Activated naive CD4-positive, alpha-beta T cell treated with anti-CD3 and anti-CD28 coated beads, Interleukin-2, amount 50 U/mL, for 16 hours (primary cell): ENCODE measurements at places on chromosomes 2 and 18.

- no peak for DNase-seq
These were observed 56.0 kb downstream of the KLF7 start for GRCh38 chr2:207109768-207110167.

GRCh38 chr2:108399479-108399878, 21.7 kb downstream of the SULT1C4 start:
- no peak for DNase-seq

DNA sequence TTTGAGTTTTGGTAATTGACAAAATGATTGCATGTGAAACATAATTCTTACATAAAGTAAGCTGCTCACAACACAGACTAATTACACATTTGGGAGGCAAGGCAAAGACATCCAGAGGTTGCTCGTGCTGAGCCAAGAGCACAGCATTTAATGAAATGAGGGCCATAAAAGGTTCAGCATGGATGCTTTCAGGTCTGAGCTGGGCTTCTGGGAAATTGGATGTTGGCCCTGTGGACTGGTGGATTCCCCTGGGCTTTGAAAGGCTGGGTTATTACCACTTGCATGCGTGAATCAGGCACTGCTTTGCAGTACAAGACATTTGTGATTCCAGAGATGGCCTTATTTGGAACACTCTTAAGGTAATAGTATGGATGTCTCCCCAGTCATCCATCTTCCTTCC, 533.5 kb upstream of the NRP2 start:
- no peak for DNase-seq

DNA sequence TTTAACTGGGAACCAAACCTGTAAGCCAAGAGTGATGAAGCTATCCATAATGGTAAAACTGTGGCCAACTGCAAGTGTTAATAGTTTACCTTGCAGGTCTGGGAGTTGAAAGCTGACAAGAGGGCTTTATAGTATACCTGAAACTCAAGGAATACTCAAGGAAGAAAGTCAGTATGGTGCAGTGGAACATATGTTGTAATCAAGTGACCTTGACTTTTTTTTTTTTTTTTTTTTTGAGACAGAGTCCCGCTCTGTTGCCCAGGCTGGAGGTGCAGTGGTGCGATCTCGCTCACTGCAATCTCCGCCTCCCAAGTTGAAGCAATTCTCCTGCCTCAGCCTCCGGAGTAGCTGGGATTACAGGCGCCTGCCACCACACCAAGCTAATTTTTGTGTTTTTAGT, 27.6 kb downstream of the VIL1 start:
- DNase-seq: no peak

DNA sequence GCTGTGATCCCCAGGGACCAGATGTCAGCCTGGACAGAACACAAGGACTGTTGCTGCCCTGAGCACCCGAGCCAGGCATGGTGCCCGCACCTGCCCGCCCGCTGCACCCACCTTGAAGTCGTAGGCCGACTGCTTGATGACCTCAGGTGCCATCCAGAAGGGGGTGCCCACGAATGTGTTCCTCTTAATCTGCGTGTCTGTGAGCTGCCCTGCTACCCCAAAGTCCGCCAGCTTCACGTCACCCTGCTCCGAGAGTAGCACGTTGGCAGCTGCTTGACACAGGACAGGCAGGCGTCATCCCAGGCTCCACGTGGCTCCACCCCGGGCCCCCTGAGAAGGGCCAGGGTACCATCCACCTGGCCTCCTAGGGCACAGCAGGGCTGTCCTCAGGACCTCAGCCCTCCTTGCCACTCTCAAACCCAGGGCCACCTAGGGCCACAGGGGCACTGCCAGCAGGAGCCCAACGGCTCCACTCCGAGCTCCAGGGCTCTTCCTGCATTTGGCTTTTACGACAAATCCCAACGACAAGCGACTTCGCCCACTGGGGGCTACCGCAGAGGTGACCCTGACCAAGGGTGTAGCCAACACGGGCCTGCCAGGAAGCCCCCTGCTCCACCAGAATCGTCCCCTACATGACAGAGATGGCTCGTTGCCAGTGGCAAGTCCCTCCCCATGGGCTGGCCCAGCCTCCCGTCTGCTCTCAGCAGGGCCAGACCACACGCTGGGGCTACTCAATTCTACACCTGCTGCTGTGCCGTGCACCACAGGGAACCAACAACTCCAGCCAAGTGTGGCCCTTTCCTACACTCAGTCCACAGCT, 9.0 kb downstream of the STK25 start:
- no peak for DNase-seq

- no peak for DNase-seq
These were observed 5.6 kb downstream of the DTYMK start for GRCh38 chr2:241680827-241681599.

DNA sequence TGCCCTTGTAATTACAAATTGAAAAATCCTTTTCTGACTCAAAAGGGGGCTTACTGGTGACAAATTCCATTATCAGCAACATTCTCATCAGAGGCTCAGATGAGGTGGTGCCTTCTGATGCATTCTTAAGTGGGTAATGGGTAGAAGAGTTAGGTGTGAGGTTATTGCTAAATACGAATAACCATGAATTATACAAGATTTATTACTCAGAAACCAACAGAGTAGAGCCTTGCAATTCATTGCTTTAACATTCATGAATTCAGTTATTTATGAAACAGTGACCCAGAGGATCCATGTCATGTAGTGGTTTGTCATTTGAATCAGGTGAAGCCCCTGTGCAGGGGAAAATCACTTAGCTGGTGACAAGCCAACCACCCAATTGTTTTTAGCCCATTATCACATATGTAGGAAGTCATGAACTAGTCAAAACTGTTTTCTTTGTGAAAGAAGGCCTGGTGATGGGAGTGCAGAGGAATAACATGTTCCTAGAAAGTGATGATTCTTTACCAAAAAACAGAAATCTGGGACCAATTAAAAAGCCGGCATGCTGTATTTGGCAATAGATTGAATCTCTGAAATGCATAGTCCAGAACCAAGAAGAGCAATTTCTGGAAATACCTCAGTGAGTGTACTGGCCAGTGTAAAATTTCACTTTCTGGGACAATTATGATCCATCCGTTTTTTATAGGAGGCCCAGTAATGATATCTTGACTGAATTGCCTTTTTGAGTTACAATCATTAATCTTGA, 70.2 kb downstream of the CRIM1 start:
- DNase-seq: no peak

GRCh38 chr2:53242090-53242489, 525.5 kb upstream of the CHAC2 start:
- DNase-seq: no peak

DNA sequence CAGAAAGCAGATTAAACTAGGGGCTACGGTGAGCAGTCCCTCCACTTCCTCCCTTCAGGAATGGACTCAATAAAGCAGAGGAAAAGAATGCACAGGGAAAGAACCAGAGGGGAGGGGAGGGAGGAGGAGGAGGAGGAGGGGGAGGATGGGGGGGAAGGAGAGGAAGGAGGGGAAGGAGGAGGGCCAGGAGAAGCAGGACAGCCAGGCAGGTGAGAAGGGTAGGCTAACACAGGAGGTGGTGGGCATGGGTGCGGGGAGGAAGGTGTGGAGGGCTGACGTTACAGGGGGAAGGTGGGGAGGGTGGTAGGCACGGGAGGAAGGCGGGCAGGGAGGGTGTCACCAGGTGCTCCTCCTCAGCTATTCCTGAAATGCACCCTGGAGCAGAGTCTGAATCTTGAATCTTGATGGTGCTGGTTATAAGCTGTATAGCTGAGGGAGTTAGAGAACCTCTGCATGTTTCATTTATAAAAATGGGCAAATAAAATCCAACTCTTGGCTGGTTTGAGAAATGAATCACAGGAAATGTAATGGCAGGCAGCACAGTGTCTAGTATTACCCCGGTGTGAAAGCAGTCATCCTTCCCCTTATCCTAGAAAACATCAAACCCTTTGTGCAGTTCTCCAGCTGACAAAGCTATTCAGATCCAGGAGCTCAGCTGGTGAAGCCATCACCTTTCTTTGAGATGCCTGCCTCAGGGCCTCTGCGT, 3.4 kb downstream of the TMEM18 start:
- DNase-seq: no peak

DNA sequence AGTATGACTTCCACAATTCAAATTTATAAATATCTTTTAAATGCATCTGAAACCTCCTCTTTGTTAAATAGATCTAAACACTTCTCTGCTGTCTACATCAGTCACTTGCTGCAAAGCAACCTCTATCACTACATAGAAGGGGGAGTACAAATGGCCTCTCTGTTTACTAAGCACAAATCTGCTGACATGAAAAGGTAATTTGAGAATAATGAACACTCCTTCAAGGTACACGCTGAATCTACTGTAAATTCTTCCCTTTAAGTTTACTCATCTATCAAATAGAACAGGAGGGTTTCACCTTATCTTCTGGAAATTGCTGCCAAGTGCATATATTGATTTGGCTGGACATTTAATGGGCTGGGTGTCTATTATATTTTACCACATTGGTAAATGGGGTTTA, 879.6 kb downstream of the SUCLG1 start:
- DNase-seq: no peak

DNA sequence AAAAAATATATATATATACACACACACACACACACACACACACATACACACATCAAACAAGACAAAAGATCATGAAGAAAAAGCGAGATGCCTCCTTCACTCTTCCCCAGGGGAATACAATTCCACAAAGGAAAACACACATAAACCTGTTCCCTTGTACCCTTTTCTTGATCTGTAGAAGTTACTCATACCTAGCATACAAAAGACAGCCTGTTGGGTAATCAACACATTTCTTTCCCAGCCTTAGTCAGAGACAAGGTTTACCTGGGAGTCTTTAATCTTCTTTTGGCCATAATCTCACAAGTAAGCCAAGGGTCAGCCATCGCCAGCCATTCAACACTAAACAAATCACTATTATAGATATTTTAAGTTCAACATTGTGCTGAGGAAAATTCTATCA, 407.0 kb downstream of the SUCLG1 start:
- no peak for DNase-seq

- peak; percentile 49 for DNase-seq
These were observed at the start of gene TSHZ1 for GRCh38 chr18:75210274-75211001. Gene TSHZ1, plus strand, starts transcription at chr18:75210797. Its CDS starts 1,080 bp downstream, at chr18:75211877.

DNA sequence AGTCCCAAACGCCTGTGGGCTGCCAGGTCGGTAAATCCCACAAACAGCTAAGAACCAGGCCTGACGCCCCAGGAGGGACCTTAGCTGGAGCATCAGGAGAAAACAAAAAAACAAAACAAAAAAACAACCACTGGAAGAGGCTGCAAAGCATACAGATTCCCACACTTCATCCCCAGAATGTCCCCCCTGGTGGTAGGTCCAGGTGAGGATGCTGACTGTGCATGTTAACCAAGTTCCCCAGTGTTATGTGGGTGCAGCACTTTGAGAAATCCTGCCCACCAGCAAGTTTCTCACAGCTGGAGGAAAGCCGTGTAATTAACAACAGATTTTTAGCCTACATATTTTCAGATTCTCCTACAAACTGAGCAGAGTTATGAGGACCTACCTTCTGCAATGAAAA, 15.1 kb downstream of the ST3GAL5 start:
- no peak for DNase-seq

DNA sequence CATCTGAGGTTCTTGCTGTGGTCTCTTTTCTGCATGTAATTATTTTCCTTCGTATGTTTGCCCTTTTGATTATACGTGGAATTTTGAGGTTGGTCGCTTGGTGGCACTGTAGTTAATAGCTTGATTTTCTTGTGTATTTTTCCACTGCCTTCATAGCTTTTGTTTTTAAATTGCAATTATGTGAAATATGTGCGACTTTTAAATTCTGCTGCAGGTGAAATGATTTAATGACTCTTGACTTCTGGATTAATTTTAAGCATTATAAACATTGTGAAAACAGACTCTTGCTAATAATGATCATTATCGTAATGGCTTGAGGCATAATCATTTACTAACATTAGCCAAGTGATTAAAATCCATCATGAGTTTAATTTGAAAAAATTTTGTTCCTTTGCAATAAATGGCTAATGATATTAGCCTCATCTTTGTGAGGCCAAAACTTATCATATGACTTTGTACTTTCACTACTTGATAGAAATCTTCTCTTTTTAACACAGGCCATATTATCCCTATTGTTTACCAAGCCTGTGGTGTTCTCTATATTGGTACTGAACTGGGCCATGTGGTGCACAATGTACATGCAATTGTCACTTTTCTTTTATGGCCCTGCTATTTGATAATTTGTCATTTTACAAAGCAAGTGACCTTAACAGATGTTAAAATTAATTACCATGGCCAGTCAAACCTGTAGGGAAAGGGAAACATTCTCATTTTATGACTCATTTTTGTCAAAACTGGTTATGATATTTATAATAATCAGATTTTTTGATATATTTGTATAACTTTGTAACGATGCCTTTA, 62.8 kb upstream of the NEUROD1 start:
- DNase-seq: no peak

- DNase-seq: no peak
These were observed 23.1 kb downstream of the ELP2 start for GRCh38 chr18:36152781-36153180.

GRCh38 chr2:20649976-20650375, 922 bp downstream of the HS1BP3 start:
- DNase-seq: no peak

DNA sequence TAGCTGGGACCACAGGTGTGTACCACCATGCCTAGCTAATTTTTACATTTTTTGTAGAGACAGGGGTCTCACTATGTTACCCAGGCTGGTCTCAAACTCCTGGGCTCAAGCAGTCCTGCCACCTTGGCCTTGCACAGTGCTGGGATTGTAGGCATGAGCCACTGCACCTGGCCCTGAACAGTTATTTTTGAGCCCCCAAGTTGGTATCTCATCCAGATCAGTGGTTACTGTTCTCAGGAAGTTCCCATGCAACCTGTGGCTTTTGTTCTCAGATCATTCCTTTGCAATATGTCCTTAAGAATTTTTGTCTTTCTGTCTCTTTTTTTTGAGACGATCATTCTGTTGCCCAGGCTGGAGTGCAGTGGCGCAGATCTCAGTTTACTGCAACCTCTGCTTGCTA, 7.7 kb upstream of the CCDC138 start:
- no peak for DNase-seq

GRCh38 chr18:3901811-3902210, 451.8 kb downstream of the TGIF1 start:
- no peak for DNase-seq

DNA sequence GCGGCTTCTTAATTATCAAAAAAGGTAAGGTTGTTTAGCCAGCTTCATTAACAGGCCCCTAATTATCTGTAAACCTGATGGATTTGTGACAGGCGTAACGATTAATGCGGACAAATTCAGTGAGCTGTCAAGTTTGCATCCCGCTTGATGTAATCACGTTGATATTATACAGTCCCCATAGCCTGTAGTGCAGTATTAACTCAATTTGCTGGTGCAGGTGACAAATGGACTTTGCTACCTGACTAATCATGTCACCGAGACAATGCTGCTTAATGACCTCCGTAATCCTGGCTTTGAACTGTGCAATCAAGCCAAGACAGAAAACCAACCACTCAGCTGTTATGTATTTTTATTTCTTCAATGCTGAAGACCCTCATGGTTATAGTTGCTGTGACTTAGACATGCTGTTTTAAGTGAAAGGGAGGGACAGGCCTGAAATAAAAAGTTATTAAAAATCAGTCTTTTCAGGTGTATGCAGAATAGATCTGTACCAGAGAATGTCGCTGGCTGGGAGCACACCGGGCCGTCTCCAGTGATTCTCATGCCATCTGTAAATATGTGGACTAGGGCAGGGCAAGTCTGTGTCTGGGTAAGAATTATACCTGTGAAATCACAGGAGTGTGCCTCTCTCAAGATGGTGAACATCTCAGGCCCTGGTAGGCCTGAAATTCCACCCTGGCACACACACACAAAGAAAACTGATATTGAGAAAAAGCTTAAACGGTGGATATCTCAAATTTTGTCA, 4.3 kb downstream of the TSHZ1 start:
- no peak for DNase-seq
